Activated naive CD8-positive, alpha-beta T cell treated with anti-CD3 and anti-CD28 coated beads, Interleukin-2, amount 50 U/mL, for 24 hours (primary cell): ENCODE measurements at places on chromosomes 11 and 22.

DNA sequence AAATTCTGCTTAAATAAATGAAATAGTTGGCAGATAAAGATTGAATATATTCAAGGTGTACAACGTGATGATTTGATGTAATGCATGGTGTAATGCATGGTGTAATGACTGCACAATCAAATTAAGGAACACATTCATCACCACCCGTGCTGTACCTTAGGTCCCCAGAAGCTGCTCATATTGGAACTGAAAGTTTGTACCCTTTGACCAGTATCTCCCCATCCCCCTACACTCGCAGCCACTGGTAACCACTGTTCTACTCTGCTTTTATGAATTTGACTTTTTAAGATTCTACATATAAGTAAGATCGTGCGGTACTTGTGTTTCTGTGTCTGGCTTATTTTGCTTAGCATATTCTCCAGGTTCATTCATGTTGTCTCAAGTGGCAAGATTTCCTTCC is 445.8 kb downstream of the OPCML start:
- DNase-seq = no peak

- no peak for DNase-seq
Observed at GRCh38 chr22:45578524-45579147, 76.0 kb downstream of the FBLN1 start.

- DNase-seq = no peak
Observed at GRCh38 chr22:37994049-37994448, 9.7 kb upstream of the SOX10 start.

DNA sequence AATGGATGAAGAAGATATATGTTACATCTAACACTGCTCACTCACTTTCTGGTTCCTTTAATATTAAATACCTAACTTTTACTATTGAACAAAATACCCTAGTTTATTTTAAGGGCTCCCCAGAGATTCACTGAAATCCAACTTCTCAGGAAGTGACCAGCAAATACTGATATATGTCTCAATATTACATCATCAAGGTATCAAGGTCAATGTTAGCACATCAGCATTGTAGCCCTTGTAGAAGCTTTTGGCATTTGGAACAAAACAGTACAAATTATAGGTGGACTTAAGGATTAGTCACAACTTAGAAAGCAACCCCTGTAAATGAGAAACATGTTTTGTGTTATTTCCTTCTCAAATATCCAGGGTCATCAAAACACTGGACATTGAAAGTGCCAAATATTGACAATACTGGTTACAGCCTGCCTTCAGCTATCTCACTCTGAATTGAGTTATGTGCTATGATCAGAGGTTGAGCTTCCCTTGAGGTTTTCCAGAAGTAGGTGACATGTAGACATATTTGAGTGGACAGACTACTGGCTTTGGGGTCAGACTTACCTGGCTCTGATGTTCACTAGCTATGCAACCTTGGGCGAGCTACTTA is 1.9 kb upstream of the ATL3 start:
- no peak for DNase-seq

- DNase-seq = peak; percentile 52
Observed at GRCh38 chr22:26398741-26399153, 30.3 kb upstream of the ASPHD2 start.

GRCh38 chr11:14499178-14499559 is 442 bp downstream of the COPB1 start:
- peak; percentile 41 for DNase-seq

DNA sequence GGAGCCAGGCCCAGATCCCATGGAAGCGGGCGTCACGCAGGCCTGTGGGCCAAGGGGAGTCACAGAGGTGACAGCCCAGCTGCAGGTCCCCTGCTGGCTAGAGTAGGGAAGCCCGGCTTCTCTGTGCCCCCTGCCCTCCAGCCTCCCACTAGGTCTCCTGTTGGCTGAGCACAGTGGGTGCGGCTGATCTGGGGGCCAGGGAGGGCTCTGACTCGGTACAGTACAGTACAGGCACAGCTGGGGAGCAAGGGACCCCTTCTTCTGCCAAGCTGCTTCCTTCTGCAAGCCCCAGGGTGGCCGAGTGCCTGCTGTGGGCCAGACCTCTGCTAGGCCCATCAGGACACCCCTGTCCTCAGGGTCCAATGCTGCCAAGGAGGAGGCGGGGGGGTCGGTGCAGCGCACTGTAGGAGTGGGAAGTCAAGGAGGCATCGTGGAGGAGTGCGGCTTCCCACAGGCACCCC is 10.1 kb downstream of the SUSD2 start:
- DNase-seq = no peak

GRCh38 chr22:44754998-44755397 is 2.6 kb downstream of the ARHGAP8 start:
- DNase-seq = no peak

GRCh38 chr22:22058633-22059290 is 76.2 kb upstream of the TOP3B start:
- DNase-seq = no peak

- no peak for DNase-seq
Observed at GRCh38 chr22:45969801-45970470, 7.0 kb downstream of the WNT7B start.

- DNase-seq = no peak
Observed at GRCh38 chr22:44033694-44034093, 9.6 kb downstream of the PARVB start.

- DNase-seq = no peak
Observed at GRCh38 chr11:93099806-93100205, 98.0 kb downstream of the SLC36A4 start.
